ENCODE measurements at places on chromosomes 13 and 19.
A peak's percentile ranks its signal among the peaks of the same experiment; 100 is the strongest.

DNA sequence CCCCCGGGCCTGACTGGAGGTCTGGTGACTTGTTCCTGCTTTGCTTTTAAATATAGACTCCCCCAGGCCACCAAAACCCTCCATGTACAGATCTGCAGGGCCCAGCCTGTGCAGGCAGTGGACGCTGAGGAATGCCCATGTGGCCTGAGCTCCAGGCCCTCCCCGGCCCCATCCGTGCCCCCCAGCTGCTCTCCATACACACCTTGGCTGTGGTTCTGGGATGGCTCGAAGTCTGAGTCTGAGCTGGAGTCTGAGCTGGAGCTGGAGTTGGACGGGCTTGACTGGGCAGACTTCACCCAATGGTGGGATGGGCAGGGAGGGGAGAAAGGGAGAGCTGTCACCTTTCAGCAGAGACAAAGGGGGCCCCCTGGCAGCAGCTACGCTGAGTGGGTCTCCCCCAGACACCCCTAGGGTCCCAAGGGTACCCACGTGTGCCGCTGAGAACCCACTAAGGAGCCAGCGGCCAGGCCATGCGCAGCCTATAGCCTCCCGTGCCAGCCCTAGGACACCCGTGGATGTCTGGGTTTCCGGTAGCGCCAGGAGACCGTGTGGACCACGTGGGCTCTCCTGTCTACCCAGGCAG is 61.9 kb downstream of the MLLT1 start:
- DNase-seq: no peak

- DNase-seq: no peak
Observed at GRCh38 chr13:93603043-93603442, 376.4 kb downstream of the GPC6 start.

GRCh38 chr13:44072536-44072935 is 192.8 kb downstream of the LACC1 start:
- DNase-seq: no peak

DNA sequence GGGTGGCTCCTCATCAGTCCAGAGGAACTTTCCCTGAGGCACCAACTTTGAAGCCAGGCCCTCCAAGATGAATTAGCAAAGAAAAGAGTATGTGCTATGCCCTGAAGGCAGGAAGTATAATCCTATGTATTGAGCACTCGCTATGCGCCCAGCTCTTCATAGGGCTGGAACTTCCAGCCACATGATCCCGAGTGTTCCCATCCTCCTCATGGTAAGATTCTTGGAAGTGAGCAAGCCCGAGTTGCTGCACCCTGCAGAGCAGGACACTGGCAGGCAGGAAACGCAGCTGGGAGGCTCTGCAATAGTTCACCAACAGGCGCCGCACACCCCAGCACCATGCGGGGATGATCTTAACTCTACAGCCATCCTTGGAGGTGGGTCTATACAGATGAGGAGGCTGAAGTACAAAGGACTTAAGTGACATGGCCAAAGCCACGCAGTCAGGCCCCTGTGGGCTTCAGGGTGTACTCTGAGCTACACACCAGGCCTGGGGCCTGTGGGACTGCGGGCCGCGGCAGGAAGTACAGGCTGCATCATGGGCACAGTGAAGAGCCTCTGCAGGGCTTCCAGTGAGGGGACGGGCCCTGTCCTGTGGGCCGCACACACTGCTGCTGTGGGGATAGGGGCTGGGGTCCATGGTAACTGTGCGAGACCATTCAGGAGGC is 25.1 kb downstream of the C19orf47 start:
- DNase-seq: no peak

DNA sequence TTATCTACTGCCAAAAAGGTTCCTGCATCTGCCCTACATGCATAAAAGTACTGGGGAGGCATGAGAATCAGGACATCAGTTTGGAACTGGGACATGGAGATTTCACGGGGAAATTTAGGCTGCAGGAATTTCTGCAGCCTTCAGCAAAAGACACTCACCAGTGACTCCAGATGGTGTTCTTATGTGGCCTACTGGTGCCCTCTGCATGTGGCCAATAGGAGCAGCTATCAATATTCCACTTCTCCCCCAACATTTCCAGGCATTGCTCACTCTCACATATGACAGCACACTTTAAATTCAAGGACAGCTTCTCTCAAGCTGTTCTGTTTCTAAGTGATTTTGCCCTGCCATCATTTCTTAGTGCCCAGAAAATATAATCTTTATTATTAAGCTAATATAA is 570.5 kb upstream of the ARGLU1 start:
- no peak for DNase-seq

DNA sequence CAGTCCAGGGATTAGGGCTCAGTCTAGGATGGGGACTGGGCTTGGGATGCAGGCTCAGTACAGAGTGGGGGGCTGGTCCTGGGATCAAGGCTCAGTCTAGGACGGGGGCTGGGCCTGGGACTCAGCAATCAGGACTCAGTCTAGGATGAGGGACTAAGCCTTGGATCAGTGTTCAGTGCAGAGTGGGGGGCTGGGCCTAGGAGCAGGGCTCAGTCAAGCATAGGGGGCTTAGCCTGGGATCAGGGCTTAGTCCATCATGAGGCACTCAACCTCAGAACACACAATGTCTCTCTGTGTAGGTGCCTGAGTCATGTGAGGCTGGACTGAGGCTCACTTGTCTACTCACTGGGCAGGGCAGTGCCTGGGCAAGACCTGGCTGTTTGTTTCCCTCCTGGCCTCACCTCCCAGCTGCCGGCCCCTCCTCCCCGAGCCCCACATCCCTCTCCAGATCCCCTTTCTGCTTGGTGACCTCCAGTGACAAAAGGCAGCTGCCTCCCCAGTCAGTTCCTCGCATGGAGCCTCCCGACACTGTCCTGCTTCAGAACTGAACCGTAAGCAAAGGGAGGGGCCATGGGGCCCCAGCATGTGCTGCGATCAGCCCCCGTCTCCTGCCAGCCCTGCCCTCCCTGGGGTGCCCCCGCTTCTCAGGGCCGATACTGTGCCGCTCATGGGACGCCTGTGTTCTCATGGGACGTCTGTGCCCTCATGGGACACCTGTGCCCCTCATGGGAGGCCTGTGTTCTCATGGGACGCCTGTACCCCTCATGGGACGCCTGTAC is 6.5 kb upstream of the S1PR4 start:
- DNase-seq: no peak

DNA sequence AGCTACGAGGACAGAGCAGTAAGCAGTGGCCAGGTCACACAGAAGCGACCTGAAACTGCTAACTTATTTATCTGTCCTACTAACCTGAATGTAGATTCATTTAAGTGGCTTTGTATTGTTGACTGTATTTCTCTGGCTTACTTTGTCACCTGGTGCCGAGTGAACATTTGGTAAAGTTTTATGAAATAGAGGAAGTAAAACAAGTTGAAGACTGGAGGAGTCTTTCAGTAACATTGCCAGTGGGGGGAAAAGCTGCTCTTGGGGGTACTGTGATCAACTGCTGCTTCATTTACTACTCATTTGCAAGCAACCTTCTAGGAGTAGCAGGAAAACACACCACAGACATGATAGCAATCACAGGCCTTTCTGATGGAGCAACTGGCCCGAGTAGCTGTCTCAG is 615.0 kb downstream of the FGF9 start:
- DNase-seq: no peak

DNA sequence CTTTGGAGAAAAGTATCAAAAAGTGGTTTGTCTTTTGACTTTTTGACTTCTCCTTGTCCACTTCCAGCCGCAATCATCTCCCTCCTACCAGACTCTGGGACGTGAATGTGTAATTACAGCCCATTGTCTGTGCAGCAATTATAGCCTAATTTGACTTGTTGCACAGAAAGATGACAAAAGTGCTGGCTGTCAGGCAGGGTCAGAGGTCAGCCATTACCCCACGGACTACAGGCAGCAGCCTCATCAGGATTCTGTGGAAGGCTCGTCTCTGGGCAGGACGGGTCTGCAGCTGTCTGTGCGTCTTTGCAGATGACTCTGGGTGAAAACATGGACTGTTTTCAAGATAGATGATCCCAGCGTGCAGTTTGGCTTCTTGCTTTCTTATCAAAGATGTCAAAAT is 102.2 kb upstream of the EDNRB start:
- DNase-seq: no peak

- DNase-seq: no peak
Observed at GRCh38 chr19:54462047-54462654, 1.4 kb downstream of the LENG9 start.

GRCh38 chr13:41458187-41458760 is 924 bp downstream of the RGCC start:
- peak; percentile 40 for DNase-seq

- no peak for DNase-seq
Observed at GRCh38 chr13:43727856-43728255, 58.9 kb downstream of the ENOX1 start.

GRCh38 chr13:90108547-90108946 is 1238.9 kb upstream of the MIR17HG start:
- DNase-seq: no peak

- DNase-seq: no peak
Observed at GRCh38 chr13:67645874-67646467, 415.8 kb upstream of the PCDH9 start.

DNA sequence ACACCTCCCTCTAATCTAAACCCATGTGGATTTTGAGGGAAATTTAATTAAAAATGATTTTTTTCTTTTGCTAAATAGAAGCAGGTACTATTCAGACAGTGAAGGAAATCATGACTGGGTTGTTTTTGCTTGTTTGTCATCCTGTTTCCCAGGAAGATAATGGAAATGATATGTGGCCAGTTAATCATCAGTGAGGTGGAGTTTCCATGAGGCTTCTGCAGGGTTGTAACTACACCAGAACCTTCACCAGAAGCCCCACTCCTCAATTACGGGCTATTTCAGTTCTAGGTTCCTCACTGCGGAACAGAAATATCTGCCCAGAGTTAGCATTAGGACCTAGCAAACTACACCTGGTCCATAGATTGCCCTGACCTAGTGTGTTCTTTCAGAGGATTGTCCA is 394.0 kb downstream of the DLEU7 start:
- no peak for DNase-seq

GRCh38 chr19:33727331-33727998 is 69.2 kb upstream of the KCTD15 start:
- DNase-seq: no peak

GRCh38 chr13:60787083-60787482 is 390.1 kb downstream of the TDRD3 start:
- no peak for DNase-seq

- no peak for DNase-seq
Observed at GRCh38 chr13:31875134-31875533, 135.8 kb downstream of the RXFP2 start.

DNA sequence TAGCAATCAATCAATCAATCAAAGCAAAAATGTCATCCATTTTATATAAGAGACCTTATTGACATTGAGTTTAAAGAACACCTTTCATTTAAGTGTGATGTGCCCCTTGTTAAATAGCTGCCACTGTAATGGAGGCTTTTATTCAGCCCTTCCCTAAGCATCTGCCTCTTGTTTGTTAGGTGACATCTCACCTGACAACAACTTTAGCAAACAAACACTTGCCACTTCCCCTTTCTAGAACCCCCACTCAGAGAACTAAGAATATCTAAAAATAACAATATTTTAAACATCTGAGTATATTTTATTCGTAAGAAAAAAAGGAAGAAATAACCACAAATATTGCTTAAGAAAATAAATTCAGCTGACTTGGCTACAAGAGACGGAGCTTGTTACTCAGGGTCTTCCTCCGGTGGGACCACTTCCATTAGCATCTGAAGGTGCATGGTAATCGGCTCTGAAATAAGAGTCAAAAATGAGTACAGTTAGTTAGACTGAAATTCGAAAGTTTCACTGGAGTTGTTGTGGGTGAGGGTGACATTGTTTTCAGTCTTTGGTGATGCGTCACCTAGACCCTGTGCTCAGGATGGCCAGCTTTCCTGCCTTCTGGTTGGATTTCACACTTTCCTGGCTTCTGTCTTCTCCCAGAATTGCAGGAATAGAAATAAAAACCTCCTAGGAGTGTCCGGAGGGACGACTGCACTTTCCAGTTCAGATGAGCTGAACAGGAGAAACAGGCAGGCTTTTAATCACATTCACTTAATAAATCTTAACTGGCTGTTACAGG is 39.1 kb downstream of the SLC7A9 start:
- DNase-seq: no peak

- DNase-seq: peak; percentile 83
Observed at GRCh38 chr19:34999498-35000337, at the start of gene GRAMD1A. TSS of gene GRAMD1A (plus strand) at chr19:35000323. CDS start at chr19:35000479, 156 bp downstream.

DNA sequence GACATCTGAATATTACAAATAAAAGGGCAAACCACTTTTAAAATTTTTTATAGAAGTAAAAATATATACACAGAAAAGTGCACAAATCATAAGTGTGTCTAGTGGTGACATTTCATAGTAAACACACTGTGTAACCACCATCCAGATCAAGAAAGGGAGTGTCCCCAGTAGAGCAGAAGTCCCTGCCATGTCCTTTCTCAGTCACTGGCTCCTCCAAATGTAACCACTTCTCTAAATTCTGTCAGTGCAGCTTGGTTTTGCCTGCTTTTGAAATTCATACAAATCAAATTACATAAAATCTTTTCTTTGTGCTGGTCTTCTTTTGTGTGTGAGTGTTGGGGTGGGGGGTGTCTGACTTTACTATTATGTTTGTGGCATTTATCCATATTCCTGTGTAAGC is 116.5 kb downstream of the RBM26 start:
- DNase-seq: no peak

DNA sequence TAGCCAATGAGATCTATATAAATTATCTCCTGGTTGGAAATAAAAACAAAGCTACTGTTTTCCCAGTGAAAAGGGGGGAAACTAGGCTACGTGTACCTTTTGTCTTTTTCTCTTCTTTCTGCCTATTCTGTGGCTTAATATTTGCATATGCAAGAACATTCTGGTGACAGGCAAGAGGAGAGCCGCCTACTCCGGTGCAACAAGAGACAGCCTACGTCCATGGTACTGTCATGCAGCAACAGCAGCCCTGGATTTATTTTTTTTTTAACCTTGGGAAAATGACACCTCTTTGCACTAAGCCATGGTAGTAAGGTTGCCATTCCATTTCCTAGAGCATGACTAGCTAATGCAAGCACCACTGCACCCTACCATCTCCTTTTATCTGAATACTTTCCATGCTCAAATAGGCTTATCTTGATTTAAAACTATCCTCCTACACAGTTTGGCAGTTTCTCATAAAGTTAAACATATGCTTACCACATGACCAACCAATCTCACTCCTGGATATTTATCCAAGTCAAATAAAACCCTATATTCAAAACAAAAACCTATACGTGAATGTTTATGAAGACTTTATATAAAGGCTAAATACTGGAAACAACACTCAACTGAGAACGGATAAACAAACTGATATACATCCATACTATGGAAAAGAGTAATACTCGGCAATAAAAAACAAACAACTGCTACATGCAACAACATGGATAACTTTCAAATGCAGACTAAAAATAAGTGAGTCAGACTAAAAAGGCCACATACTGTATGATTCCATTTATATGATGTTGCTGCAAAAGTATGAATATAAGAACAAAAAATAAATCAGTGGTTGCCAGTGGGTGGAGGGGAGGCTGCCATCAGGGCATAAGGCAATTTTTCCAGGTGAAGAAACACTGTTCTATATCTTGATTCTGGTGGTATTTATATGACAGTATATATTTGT is 17.3 kb downstream of the NUFIP1 start:
- no peak for DNase-seq
